ENCODE measurements at places on chromosomes 7 and 10. TPM values are rescaled to one million over a fixed set of nuclear protein-coding genes. Genes with fewer than 3 reads are reported as not detected.
A peak's percentile ranks its signal among the peaks of the same experiment; 100 is the strongest.

The SLC26A3 gene
- total RNA-seq: not detected

The CADPS2 gene
- total RNA-seq: 7.5 TPM

The STOX1 gene
- total RNA-seq: 1.4 TPM

- no peak for DNase-seq
Observed at GRCh38 chr10:77732213-77733003, 94.8 kb upstream of the KCNMA1 start.

DNA sequence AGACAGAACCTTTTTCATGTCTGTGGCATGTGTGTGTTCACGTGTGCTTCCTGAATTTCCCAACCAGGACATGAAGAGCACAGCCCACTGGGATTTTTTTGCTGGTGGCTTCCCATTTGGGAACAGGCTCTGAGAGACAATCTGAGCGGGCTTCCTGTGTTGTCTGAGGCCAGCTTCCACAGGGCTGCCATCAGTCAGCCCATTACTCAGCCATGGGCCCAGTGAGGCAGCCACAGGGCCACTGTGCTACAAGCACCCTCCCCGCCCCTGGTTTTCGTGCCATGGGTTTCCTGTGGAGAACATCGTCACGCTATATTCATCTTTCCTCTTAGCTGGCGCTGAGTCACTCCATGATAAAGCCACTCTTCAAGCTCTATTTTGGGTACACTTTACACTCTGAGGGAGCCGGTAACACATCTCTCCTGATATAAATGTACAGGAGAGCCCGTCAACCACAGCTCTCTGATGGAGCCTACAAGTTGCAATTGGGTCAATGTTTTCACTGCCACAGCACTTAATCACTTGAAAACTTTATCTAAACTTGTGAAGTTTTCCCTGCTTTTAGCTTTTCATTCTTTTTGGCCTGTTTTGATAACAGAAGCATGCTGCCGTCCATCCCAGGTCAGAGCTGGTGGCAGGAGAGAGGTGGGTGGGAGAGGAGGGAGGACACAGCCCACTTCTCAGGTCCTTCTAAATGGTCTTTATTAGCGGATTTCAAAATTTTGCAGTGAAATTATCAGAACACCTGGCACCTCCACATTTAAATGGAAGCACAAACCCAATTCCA, 96.9 kb downstream of the HIPK2 start:
- DNase-seq: peak; percentile 98

GRCh38 chr7:106384373-106384772, 99.6 kb upstream of the NAMPT start:
- DNase-seq: peak; percentile 16

DNA sequence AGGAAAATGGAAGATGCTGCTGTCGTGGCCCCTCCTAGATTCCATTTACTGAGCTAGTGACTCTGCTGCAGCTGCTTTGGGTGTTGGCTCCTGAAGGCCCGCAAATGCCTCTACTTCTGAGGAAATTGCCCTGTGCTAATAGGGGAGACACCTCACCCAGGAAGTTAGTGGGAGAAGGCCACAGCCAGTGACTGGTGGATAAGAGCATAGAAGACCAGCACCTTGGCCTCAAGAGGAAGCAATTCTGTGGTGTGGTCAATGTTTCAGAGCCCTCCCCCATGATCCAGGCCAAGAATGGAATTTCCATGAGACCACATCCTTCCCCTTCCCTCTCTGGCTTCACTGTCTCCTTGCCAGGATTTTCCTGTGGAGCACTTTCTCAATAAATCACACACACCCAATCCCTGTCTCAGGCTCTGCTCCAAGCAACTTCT, 25.0 kb upstream of the FZD1 start:
- DNase-seq: peak; percentile 82

- peak; percentile 90 for DNase-seq
Observed at GRCh38 chr7:23235813-23236221, 10.8 kb upstream of the GPNMB start.

The BAMBI gene
- 10.7 TPM for total RNA-seq

The HOXA13 gene
- 12.1 TPM for total RNA-seq

DNA sequence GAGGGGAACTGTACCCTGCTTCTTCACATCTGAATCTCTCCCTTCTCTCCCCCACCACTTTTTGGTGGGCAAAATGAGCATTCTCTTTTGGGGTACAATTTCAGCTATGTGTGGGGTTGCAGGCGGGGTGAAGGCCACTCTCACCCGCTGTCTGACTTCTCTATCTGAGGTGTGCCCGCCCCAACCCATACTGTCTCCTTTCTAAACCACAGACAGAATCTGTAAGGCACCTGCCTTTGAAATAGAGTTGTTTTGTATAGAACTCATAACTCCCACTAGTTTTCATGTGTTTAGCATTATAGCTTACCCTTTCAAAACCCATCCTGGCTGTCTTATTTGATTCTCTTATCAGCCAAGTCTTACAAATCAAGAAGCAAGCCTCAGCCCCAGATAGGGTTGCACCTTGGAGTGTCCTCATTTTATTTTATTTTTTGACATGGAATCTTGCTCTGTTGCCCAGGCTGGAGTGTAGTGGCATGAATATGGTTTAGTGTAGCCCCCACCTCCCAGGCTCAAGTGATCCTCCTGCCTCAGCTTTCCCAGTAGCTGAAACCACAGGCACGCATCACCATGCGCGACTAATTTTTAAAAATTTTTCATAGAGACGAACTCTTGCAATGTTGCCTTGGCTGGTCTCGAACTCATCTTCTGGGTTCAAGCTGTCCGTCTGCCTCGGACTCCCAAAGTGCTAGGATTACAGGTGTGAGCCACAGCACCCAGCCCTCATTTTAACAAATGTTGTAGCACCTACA, 11.9 kb downstream of the TSPAN14 start:
- no peak for DNase-seq

The TMEM176A gene
- total RNA-seq: not detected

GRCh38 chr10:70669015-70669414, 3.3 kb upstream of the ADAMTS14 start:
- no peak for DNase-seq

GRCh38 chr7:150957133-150958020, 20.7 kb downstream of the KCNH2 start:
- DNase-seq: no peak

The ABCB4 gene
- total RNA-seq: not detected

DNA sequence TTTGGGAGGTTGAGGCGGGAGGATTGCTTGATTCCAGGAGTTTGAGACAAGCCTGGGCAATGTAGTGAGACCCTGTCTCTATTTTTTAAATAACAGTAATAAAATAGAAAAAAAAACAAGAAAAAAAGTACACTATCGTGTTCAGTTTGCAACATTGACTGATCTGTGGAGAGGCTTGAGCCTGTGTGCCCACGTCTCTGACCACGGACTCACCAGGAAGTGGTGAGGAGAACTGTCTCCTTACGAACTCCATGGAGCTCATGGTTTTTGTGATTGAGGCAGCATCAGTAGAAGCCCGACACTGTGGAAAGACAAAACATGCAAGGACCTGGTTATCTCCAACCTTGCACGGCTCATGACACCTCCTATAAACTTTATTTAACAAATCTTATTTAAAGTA, 23.9 kb upstream of the DNAJB6 start:
- no peak for DNase-seq

GRCh38 chr10:116278846-116279245, 5.8 kb upstream of the GFRA1 start:
- DNase-seq: no peak

The INPP5A gene
- total RNA-seq: 27.8 TPM

The TRIM50 gene
- not detected for total RNA-seq

- peak; percentile 25 for DNase-seq
Observed at GRCh38 chr10:100934084-100934659, 21.4 kb downstream of the SLF2 start.

The AKR1C4 gene
- not detected for total RNA-seq

DNA sequence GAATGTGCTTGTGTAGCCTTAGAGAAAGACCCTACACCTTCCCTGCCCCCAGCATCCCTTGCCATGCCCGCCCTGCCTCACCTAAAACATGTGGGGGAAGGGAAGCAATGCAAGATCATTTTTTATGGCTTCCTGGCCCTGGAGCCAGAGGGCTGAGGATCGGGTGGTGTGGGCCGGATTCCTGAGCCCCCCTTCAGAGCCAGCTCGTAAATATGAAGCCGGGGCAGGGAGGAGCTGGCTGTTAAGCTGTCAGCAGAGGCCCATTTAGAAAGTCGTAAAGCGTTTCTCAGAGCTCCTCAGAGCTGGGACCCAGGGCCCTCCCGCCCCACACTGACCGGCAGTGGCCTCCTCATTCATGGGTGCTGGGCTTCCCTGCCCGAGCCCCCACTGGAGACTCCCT, 23.9 kb downstream of the UNC5B start:
- no peak for DNase-seq

DNA sequence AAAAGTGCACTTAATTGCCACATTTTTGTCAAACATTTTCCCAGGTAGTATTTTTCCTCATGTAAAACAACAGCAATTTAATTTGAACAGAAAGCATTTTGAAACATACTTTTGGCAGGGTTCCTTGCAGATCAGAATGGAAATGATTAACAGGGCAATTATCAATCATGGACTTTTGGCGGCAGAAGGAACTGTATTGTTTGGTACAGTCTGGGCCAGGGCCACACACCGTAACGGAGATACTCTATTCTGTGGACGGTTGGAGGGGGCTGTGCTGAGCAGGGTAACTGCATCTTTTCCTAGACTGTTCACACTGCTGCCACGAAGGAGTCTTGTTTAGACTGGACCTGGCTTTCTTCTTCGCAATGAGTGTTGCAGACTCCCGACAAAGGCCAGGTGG, 62.3 kb downstream of the EGFR start:
- DNase-seq: no peak

- peak; percentile 50 for DNase-seq
Observed at GRCh38 chr7:120941064-120941463, 9.5 kb upstream of the ING3 start.

- DNase-seq: no peak
Observed at GRCh38 chr10:109875151-109875568, 48.2 kb downstream of the XPNPEP1 start.

GRCh38 chr7:261341-262250, 28.4 kb upstream of the FOXL3 start:
- DNase-seq: no peak

GRCh38 chr10:72275351-72276012, 1.8 kb downstream of the DDIT4 start:
- no peak for DNase-seq

The CDK14 gene
- 8.2 TPM for total RNA-seq

The LEP gene
- total RNA-seq: not detected

- DNase-seq: no peak
Observed at GRCh38 chr10:89992575-89992974, 291.2 kb downstream of the KIF20B start.

DNA sequence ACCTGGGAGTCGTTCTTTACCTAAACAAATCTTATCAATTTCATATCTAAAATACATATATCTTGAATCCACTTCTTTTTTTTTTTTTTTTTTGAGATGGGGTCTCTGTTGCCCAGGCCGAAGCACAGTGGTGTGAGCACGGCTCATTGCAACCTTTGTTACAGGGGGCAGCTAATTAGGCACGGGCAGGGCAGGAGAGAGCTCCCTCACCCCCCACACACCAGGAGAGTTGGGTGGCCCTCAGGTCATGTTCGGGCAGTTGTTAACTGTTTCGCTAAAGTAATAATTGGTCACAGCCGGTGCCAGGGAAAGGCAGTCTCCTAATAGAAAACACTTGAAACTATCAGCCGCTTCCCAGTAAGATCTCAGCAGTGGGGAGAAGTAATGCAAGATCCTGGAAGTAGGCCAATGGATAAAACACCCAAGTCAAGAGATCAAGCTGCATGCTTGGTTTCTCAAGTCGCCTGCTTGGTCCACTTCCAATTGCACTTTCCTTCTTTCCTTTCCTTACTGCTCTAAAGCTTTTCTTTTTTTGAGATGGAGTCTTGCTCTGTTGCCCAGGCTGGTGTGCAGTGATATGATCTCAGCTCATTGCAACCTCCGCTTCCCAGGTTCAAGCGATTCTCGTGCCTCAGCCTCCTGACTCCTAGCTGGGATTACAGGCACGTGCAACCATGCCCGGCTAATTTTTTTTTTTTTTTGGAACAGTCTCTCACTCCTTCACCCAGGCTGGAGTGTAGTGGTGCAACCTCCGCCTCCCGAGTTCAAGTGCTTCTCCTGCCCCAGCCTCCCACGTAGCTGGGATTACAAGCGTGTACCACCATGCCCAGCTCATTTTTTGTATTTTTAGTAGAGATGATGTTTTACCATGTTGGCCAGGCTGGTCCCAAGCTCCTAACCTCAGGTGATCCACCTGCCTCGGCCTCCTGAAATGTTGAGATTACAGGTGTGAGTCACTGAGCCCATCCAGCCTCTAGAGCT, 21.3 kb upstream of the EFCAB10 start:
- DNase-seq: no peak

The AKR1E2 gene
- not detected for total RNA-seq

- no peak for DNase-seq
Observed at GRCh38 chr10:127913368-127913759, 6.5 kb downstream of the PTPRE start.

The SYT15 gene
- total RNA-seq: not detected

DNA sequence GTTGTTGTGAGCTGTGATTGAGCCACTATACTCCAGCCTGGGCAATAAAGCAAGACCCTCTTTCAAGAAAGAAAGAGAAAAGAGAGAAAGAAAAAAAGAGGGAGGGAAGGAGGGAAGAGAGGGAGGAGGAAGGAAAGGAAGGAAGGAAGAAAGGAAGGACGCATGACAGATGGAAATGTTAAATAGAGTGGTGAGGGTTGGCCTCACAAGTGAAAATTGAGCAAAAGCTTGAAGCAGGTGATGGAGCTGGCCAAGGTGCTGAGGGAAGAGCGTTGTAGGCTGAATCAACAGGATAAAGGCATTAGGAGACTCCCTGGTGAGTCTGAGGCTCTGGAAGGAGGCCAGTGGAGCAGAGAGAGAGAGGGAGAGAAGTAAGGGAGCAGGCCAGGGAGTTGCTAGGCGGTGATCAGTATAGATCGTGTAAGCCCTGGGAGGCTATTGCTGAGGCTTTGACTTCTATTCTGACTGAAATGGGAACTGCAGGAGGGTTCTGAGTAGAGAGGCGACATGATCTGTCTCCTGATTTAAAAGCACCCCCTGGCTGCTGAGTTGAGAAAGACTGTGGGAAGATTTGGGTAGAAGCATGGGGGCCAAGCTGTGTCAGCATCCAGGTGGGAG, 26.5 kb upstream of the TMEM248 start:
- no peak for DNase-seq

DNA sequence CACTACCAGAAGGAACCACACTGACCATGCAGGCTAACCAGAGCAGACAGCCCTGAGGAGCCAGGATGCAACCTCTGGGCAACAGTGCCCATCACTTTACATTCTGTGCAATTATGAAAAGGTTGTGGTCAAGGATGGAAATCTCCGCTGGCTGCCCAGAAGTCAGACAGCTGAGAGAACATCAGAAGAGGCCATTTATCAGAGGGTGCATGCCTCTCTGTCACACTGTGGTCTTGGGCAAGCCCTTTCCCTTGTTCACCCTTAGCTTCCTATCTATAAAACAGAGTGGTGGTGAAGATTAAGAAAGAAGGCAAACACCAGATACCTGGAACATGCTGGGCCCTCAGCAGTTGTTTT, 120.7 kb upstream of the GDF10 start:
- DNase-seq: no peak
